WTC11 (cell line): ENCODE measurements at places on chromosomes 11 and 22.

- DNase-seq = no peak
Observed at GRCh38 chr22:18005201-18005926, 19.0 kb downstream of the MICAL3 start.

GRCh38 chr11:73182824-73183321, 35.2 kb upstream of the P2RY2 start:
- no peak for DNase-seq

- DNase-seq = no peak
Observed at GRCh38 chr11:60895687-60896086, 10.7 kb downstream of the PRPF19 start.

DNA sequence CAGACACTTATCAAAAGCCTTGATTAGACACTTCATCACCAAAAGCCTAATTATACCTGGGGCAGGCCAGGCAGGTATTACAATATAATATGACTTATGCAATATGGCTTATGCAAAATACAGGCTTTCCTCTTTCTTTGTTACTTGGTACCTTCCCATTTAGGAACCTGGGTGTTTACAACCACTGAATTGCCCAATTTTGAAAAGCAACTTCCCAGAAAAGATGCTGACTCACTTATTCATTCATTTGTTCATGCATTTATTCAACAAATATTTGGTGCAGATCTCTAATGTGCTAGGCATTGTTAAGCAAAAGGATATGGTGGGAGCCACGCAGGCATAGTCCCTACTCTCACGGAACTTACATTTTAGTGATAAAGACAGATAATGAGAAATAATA, 13.6 kb upstream of the JAML start:
- DNase-seq = no peak

- DNase-seq = peak; percentile 86
Observed at GRCh38 chr11:118911880-118912741, 13.6 kb downstream of the BCL9L start.

GRCh38 chr11:1064167-1064566, 10.5 kb upstream of the MUC2 start:
- DNase-seq = no peak

DNA sequence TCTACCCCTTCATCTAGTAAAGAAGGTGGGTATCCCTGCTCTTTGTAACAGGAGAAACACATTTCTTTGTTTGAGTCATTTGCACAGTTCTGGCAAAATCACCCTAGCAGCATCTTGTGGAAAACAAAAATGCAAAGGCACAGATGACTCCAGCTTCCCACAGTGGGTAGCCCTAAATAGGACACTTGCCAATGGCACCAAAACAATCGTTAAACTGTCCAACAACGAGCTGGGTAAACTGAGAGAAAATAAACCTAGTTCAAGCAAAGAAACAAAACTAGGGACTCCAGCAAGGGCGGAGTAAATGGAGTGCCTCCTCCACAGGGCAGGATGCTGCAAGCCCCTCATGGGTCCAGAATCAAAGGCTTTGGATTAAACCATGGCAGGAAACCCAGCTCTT, 239.5 kb downstream of the NTM start:
- DNase-seq = no peak
